ENCODE measurements at places on chromosomes 4 and X. TPM values are rescaled to one million over a fixed set of nuclear protein-coding genes. Genes with fewer than 3 reads are reported as not detected.

DNA sequence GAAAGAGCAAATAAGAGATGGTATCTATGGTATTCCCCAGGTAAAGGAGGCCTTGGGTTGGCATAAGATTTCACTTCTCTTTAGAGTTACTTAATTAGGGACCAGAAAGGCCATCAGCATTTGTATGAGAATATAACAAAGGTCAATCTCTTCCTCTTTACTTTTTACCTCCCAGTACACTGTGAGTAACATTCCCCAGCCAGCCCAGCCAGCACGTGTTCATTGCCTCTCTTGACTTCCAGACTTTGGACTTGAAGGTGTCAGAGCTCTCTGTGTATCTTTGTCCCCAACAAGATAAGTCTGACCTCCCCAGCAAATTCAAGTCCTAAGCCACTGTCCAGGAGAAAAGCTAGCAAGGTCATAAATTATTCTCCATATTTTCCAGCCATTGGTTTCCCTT lies 110.5 kb downstream of the AR start:
- DNase-seq, result no peak

SHOX gene
- 0.07 TPM for polyA plus RNA-seq

DNA sequence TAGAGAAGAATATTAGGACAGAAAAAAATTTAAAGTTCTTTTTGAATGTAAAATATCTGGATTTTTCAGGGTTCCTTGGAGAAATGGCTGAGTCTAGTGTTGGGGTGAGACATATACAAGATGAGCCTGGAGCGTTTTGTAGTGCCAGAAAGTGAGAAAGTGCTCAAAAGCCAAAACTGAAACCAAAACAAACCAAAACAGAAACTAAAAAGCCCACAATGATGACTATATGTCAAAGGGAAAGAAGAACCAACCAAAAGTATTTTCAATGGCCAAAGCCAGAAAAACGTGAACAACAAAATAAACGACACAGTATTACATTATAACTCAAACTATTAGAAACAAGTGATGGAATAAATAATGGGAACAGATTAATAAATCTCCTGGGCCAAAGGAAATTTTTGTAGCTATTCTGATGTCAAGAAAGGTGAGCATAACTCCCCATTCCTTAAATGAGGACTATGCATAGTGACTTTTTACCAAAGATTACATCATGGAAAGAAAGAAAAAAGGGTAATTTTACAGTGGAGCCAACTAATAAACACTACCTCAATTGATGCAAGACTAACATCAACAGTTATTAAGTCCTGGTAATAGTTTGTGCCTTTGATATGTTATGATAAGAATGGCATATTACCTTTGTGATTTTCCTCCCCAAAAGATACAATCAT lies 1137.6 kb downstream of the C4orf33 start:
- no peak for DNase-seq

GRCh38 chr4:183600189-183600685 lies 58.7 kb downstream of the RWDD4 start:
- DNase-seq, result no peak

DNA sequence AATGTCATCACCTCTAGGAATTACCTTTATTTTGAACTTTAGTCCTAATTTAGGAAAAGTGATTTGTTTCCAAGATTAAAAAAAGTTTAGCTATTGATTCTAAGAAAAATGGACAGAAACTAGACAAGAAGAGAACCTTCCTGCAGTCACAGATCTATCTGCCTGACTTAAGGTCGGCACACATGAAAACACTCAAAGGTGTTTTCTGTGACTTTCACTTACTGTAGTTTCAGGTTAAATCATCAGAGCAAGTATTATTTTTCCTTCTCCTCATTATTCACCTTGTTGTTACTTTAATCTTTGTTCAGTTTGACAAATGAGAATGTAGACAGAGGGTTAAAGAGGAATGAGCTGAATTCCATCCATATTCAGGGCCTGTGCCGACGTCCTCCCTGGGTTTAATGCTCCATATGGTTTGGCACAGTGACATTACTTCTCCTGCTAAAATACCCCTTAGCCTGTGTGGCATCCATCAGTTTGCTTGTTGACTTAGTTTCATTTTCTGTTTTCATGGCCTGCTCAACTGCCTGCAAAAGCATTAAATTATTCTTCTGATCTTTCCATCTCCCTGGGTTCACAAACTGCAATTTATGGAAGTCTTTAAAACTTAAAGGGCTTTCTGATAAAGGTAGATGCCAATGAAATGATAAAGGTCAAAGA lies 352.7 kb downstream of the NKX6-1 start:
- DNase-seq, result peak; percentile 19

Data from renal pelvis (tissue), 12 donors.